Stimulated activated CD4-positive, alpha-beta T cell treated with anti-CD3 and anti-CD28 coated beads, Interleukin-12 subunit alpha, Interleukin-12 subunit beta, amount 100 ng/mL, for 24 hours (primary cell): ENCODE measurements at places on chromosomes 4 and X.

GRCh38 chr4:56757821-56758411, 63.6 kb downstream of the SPINK2 start:
- DNase-seq = peak; percentile 66

- no peak for DNase-seq
These were observed 42.1 kb upstream of the USP46 start for GRCh38 chr4:52701207-52701606.

DNA sequence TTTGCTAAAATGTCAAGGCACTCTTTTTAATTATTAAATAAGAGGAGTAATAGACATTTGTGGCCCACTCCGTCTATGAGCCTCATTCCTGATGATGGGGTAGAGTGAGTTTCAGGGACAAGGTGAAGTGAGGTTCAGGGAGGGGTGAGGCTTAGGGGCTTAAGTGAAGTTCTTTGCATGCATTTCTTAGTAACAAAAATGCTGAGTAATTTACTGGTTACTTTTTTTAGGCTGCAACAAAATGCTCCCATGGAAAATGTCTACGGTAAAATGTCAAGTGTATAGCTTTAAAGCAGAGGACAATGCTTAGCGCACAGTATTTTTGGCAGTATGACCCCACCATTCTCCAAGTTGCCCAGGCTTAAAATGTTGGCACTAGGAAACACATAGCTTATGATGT, 2.0 kb upstream of the USO1 start:
- DNase-seq = no peak

DNA sequence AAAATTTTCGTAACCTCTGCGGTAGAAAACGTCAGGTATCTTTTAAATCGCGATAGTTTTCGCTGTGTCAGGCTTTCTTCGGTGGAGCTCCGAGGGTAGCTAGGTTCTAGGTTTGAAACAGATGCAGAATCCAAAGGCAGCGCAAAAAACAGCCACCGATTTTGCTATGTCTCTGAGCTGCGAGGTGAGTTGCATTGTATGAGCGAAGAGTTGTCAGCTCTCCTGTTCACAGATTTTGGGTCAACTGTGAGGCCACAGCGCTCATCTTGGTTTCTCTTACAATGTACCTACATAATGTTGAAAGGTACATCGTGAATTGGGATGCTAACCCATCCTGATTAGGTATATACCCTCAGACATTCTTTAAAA, 486 bp downstream of the CLCN3 start:
- no peak for DNase-seq

GRCh38 chrX:88416002-88416401, 331.0 kb upstream of the CPXCR1 start:
- no peak for DNase-seq

DNA sequence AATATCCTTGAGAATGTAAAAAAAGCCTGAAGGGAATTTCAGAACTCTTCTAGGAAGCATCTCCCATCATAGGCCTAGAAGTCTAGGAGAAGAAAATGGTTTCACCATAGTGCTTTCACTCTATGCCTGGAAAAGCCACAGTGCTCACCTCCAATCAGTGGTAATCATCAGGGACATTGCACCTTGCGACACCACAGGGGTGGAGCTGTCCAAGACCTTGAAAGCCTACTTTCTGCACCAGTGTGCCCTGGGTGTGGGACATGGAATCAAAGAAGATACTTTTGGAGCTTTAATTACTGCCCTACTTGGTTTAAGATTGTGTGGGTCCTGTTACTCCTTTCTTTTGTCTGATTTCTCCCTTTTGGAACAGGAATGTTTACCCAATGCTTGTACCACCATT, 146.8 kb upstream of the NDST4 start:
- no peak for DNase-seq

DNA sequence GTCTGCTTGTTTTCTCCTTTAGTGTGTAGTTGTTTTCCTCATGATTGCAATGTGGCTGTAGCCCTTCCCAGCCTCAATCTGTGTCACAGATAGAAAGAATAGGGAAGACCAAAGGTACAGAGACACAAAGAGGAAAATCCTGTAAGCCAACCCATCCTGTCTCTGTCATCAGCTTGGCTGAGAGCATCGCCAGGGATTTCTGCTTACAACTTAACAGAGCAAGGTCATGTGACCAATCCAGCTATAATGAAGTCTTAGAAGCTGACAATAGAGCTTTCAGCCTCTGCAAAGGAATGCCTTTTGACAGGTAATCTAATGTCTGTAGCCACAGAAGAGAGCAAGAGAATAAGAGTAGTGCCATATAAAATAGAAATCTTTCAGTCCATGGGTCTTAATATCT, 1598.0 kb upstream of the AGA start:
- DNase-seq = no peak

- DNase-seq = no peak
These were observed 6.5 kb downstream of the FATE1 start for GRCh38 chrX:151722241-151722846.

- DNase-seq = no peak
These were observed 8.4 kb upstream of the SORBS2 start for GRCh38 chr4:185820146-185821028.

GRCh38 chr4:38495446-38495845, 168.6 kb upstream of the KLF3 start:
- DNase-seq = no peak

GRCh38 chr4:80409809-80410208, 74.3 kb downstream of the CFAP299 start:
- DNase-seq = no peak

- no peak for DNase-seq
These were observed 156.4 kb downstream of the AMELX start for GRCh38 chrX:11449613-11450012.

DNA sequence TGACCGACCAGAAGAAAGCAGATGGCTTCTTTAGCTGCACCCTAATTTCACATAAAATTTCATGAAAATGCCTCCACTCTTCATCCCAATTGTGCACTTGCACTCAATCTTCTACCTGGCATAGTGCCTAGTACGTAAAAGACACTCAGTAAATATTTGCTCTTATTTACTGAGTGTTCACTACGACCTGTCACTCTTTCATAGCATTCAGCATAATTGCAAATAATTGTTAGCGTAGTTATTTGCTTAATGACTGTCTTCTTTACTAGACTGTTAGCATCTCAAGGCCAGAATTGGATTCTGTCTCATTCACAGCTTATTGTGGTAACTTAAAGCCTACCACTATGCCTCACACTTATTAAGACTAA, 130.2 kb downstream of the ENOX2 start:
- DNase-seq = no peak

DNA sequence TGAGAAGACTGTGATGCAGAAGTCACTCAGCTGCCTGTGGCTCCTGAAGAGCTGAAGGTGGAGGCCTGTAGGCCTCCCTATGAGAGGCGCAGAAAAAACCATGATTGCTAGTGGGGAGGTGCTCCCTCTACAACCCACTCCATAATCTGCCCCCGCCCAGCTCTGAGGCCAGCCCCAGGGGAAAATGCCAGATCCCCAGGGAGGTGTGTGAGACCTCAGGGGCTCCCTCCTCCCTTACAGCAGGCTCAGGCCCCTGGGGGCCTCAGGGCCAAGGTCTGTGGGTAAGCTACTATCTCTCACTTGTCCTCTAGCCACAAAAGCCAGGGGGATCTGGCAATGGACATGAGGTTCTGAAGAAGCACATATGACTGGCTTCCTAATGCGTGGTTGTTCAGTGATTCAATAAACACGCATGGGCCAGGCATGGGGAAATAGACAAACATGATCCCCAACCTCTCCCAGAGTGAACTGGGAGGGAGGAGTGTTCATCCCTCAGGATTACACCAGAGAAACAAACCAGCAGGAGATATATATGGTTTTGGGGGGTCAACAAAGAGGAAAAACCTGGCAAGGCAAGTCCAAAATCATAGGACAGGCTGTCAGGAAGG, 51.0 kb upstream of the MTM1 start:
- DNase-seq = no peak

DNA sequence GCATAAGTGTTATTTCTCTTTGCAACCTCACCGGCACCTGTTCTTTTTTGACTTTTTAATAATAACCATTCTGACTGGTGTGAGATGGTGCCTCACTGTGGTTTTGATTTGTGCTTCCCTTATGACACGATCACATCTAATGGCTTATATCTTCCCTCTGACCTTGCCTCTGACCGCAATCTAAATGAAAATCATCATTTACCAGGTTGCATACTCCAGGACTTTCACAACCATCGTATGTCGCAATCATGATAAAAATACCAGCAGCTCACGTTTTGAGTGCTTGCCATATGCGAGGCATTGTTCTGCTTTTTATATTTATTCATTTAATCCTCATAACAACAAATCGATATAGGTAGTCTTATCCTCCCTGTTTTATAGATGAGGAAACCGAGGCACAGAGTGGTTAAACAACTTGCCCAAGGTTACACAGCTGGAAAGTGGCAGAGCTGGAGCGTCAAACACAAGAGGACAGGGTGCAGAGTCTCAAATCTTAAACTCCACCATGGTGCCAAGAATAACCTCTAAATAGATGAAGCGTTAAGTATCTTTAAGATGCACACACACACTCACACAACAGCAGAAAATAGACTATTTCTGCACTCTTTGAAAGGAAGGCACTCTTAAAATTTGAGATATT, 102.2 kb downstream of the SEL1L3 start:
- no peak for DNase-seq

DNA sequence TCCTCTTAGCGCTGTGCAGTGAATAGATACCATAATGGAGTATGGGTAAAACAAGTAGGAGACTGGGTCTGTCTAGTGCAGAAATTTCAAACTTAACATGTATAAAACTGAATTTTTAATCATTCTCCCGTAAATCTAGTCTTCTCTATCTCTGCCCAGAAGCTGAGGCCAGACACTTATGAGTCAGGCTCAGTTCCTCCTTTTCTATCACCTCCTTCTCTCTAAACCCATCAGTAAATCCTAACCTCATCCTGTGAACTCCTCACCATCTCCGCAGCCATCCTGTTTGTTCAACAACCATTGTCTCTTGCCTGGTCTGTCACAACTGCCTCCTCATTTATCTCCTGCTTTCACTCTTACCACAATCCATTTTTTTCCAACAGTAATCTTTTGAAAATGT, 19.8 kb upstream of the SGMS2 start:
- no peak for DNase-seq

DNA sequence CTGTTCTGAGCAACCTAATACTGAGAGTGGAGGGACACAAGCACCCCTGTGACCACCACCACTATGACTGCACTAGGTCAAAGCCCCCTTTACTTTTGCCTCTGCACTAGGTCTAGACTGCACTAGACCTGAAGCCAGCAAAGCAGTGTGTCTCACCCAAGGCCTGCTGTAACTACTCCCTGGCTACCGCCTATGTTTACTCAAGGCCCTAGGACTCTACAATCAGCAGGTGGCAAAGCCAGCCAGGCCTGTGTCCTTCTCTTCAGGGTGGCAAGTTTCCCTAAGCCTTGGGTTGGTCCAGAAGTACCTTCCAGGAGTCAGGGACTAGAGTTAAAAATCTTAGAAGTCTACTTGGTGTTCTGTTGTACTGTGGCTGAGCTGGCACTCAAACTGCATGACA, 15.9 kb downstream of the RAB33B start:
- no peak for DNase-seq

GRCh38 chrX:47232803-47233332, at the start of gene USP11:
USP11 (plus strand) TSS chrX:47233009; CDS start chrX:47233044, 35 bp downstream.
- no peak for DNase-seq

DNA sequence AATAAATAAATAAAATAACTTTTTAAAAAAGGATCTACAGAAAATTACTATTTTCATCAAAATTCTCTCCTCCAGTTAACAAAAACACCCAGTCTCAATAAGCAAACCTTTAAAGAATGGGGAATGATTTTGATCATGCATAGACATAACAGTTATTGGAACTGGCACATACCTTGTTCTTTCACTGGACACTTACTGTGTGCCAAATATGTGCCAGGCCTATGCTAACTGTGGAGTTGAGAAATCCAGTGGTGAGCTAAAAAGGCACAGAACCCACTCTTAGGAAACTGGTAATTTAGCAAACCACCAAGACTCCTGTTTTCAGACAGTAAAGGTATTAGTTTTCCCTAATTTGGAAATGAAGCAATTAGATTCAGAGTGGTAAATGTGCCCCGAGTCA, 39.1 kb downstream of the CLOCK start:
- DNase-seq = no peak

DNA sequence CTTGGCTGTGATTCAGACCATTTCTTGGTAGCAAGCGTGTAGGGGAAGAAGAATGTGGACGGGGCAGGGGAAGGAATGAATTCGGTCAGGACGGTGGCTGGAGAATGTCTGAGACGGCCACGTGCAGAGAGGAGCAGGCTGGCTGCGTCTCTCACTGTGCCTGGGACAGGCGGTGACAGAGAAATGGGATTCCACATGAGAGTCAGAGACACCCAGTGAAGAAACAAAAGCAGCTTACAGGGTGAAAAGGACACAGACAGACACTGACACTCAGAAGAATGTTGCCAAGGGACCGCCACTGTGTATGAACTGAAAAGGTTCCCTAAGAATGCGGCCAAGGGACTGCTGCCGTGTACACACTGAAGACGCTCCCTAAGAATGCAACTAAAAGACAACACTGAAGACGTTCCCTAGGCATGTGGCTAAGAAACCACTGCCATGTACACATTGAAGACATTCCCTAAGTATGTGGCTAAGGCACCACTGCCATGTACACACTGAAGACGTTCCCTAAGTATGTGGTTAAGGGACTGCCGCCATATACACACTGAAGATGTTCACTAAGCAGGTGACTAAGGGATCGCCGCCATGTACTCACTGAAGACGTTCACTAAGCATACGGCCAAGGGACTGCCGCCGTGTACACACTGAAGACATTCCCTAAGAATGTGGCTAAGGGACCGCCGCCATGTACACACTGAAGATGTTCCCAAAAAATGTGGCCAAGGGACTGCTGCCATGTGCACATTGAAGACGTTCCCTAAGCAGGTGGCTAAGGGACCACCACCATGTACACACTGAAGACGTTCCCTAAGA, 49.1 kb downstream of the DHRSX start:
- no peak for DNase-seq

DNA sequence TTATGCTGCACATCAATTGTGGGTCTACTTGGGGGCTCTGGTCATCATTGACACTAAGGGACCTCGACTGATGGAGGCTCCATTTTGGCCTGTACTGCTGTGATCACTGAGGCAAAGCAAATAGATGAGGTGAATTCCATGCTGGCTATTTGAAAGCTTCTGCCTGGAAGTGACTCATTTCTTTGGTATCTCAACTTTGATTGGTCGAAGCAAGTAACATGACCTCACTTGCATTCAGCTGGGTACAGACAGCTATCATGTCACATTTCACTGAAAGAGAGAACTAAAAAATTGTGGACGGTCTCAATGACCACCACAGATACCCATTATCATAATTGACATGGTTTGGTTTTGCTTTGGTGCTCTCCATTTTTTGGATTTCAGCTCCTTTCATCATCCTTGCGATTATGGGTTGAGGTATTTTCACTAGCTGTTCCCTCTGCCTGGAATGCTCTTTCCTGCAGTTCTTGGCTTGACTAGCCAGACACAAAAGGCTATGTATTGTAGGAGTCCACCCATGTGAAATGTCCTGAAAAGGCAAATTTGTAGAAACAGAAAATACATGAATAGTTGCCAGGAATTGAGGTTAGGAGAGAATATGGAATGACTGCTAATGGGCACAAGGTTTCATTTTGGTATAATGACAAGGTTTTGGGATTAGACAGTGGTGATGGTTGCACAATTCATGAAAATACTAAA, 369.2 kb upstream of the LCORL start:
- DNase-seq = no peak
